DND-41 (cell line): ENCODE measurements at places on chromosomes 7 and 10.

DNA sequence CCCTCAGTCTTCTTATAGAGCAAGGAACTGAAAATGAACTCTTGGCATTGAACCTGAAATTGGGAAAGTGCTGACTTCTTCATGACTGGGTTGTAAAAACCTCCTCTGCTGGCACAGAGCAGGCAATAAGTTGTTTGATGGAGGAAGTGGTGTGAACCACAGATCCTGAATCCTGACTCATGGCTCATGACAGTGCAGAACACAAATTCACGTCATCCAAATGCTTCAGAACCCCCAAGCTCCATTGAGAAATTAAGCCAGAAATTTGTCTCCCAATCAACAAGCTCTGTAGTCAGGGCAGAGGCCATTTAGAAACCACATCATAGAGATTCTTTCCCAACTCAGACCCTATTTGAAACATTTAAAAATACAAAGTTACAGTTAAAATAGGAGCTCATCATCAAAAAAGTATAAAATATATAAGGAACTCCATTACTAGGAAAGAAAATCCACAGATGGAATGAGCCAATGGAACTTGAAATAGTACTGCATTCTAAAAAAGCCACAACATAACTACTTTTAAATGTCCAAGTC lies 10.3 kb upstream of the STK17A start:
- peak; percentile 82 for DNase-seq

DNA sequence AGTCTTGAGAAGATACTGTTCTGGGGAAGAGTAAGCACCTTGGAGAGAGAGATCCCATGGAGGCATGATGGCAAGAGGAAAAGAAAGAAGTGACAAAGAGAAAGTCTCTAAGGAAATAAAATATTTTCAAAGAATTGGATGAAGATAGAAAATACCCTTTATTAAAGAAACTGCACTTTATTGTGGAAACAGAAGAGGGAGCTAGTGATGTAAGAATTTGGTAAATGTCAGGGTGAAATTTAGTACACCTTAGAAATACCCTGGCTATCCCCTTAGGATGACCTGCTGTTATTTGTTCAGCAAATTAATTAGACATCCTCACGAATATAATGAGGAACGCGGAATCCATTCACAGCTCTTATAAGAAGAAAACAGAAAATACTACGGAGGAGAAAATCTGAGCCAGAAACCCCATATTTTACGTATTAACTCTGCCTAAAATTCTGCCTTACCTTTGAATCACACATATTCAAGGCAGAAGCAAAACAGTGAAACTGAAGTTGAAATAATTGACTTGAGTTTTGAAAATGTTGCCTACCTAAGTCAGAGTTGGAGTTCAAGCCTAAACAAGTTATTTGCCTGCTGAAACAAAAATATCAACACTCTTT lies 90.7 kb downstream of the TFPI2 start:
- no peak for DNase-seq

- DNase-seq: peak; percentile 50
Measured at GRCh38 chr7:45718464-45719330, 144.5 kb downstream of the ADCY1 start.

DNA sequence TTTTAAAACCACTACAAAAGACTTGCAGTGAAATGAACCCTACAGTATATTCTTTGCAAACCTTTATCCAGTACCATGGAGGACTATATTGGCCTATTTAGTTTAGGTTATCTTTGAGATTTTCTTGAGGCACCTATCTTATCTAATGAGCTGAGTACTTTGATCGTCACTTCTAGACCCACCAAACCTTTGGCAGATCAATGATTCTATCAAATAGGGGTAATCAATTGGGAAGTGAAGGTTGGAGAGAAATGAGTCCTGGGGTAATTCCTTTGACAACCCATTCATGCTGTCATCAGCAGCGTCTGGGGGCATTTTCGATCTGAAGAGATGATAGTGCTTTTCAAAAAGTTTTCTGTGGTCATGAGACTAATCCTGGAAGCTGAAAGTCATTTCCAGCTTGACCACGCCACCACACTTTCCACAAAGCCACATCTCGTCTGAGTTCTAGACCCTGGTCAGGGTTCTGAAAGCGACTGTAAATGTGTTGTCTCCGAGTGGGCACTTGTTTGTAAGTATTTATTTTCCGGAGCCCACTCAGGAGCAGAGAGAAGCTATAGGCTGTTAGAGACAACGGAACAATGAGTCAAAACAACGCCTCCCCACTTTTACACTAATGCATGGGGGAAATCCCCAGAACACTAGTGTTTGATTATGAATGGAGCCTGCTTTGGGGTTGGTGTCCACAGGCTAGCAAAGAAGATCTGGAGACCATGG lies 4.8 kb downstream of the EGR2 start:
- no peak for DNase-seq

DNA sequence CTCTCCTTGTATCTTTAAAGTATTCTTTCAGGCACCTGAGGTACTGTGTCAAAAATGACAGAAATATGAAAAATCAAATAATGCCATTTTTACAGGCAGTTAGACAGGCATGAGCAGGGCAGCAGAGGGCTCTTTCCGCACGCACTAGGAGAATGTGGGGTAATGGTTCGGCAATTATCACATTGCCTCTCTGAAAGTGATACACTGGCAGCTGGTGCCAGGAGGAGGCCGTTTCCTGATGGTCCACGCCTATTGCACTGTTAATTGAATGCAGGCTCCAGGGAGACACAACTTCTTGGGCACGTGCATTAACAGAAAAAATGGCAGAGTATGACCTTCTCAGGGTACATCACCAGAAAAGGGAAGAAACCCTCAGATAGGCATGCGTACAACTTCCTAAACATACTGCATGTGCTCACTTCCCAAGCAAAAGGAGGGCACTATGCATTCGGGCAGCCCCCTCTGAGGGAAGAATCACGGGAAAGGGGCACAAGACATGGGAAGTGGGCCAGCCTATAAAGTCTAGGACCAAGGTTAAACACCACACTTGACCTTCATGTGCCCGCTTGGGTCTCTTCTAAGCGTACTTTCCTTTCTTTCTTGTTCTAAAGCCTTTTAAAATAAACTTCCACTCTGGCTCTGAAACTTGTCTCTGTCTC lies 161.7 kb downstream of the TNS3 start:
- no peak for DNase-seq

DNA sequence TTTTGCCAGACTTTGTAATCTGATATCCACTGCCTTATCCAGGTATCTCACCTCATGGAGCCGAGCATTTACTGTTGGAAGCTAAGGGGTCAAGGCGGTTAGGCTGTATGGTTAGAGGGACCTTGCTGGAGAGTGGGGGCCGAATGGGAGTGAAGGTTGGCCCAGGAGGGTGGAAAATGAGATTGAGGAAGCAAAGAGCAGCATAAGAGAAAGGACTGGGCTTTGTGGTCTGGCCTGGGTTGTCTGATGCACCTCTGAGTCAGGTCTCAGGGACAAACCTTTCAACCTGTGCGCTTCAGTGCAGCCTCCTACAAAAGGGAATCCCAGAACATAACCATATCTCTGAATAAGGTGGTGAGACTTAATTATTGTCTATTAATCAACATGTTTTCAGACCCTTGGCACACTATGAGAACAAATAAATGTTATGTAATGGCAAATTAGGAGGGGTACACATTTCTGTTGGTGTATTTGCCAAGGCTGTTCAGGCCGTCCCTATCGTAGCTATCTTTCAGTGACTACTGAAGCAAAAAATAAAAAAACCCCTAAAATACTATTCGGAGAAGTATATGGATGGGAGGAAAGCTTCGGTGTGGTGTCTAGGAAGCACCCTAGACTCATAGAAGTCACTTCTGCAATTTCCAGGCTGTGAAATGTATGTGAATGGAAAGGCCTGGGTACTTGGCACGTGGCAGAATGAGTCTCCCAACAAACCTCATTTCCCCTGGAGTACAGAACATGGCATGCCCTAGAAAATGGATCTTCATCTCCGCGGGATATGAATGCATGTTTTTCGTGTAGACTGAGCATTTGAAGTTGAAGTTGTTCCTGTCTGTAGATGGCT lies 4.3 kb downstream of the CAMK1D start:
- DNase-seq: no peak

GRCh38 chr7:132248841-132249240 lies 327.4 kb downstream of the PLXNA4 start:
- no peak for DNase-seq
